Activated T-cell treated with anti-CD3 and anti-CD28 coated beads for 1 hour (primary cell): ENCODE measurements at places on chromosomes 2 and 18.

DNA sequence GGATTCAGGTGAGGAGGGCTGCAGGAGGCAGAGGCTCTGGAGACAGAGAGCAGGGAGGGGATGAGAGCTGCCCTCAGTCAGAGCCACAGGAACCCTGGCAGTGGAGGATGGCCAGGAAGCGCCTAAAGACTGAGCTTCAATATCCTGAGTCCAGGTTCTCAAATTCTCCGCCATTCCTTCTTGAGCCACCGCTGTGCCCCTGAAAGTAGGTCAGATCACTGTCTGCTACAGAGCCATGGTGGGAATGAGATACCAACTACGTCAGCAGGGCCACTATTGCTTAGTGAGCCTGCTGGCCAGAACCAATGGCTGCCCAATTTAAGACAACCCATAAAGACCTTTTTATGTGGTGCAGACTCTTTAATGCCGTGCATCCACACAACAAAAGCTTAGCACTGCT lies 155.5 kb downstream of the CTIF start:
- no peak for DNase-seq

- DNase-seq = no peak
Measured at GRCh38 chr2:161631855-161632391, 7.7 kb downstream of the SLC4A10 start.

- no peak for DNase-seq
Measured at GRCh38 chr2:10447300-10447894, 730 bp downstream of the ODC1 start.

- DNase-seq = no peak
Measured at GRCh38 chr2:40138314-40138713, 313.6 kb downstream of the SLC8A1 start.

- DNase-seq = no peak
Measured at GRCh38 chr2:152693033-152693432, 24.2 kb downstream of the PRPF40A start.

- DNase-seq = no peak
Measured at GRCh38 chr2:152240559-152241231, 65.1 kb upstream of the STAM2 start.

DNA sequence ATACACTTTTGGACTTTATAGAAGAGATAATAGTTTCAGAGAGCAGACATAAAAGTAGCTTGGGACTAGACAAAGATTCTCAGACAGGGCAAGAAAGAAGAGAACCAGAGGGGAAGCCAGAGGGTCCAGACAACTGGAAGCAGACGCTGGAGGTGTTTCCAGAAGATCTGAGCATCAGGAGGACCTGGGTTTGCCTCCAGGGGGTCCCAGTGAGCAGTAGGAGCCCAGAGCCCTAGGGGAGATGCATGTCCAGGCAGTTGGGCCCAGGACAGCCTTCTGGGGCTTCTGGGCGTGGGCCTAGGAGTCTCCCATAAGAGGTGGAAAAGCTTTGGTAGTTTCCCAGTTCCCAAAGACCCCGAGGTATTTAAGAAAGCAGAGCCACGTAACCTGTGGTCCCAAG lies 251.2 kb upstream of the ID2 start:
- no peak for DNase-seq

- no peak for DNase-seq
Measured at GRCh38 chr18:49778826-49779465, 34.4 kb downstream of the ACAA2 start.

DNA sequence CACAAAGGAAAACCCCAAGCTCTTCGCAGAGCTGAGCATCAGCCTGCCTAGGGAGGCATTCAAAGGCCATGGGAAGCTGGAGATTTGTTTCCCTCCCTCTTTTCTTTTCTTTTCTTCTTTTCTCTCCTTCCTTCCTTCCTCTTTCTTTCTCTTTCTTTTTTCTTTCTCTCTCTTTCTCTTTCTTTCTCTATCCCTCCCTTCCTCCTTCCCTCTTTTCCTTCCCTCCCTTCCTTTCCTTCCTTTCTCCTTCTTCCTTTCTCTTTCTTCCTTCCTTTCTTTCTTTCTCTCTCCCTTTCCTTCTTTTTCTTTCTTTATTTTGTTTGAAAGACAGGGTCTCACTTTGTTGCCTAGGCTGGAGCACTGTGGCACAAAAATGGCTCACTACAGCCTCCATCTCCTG lies 168.4 kb upstream of the ARL4C start:
- no peak for DNase-seq

- no peak for DNase-seq
Measured at GRCh38 chr18:57826252-57826651, 23.1 kb upstream of the ATP8B1 start.

DNA sequence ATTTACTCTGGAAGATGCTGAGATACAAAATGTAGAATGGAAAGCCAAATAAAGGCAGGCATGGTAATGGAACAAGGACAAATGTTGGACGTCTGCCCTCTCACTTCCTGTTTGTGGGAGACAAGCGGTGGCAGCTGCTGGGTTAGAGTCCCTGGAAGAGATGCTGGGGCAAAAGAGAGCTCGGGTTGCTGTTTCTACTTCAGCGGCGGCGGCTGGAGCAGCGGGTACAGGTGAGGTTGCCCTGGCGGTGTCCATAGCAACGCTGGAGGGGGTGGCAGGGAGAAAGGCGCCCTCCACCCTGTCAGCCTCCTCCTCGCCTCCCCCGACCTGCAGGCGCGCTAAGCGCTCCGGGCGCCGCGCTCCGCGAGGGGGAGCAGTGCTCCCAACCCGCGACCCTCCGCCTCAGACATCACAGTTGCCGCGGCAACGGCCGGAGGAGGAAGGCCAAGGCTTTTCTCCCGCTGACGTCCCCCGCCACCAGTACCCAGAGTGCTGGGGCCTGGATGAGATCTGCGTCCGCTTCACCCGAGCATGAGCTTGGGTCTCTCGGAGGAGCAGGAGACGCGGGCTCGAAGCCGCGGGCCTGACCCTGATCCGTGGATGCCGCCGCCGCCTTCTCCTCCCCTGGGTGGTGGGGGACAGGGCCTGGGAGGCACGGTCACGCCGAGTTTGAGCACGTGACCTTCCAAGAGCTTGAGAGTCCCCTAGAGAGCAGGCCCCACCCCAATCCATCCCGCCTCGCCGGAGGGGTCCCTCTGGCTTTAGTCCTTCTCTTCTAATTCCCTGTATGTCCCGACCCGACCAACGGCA lies 65.6 kb downstream of the NOL4 start:
- DNase-seq = no peak

- no peak for DNase-seq
Measured at GRCh38 chr18:3389977-3390376, 60.0 kb upstream of the TGIF1 start.
